NCI-H510A (cell line): ENCODE measurements at places on chromosomes 7 and 10.

DNA sequence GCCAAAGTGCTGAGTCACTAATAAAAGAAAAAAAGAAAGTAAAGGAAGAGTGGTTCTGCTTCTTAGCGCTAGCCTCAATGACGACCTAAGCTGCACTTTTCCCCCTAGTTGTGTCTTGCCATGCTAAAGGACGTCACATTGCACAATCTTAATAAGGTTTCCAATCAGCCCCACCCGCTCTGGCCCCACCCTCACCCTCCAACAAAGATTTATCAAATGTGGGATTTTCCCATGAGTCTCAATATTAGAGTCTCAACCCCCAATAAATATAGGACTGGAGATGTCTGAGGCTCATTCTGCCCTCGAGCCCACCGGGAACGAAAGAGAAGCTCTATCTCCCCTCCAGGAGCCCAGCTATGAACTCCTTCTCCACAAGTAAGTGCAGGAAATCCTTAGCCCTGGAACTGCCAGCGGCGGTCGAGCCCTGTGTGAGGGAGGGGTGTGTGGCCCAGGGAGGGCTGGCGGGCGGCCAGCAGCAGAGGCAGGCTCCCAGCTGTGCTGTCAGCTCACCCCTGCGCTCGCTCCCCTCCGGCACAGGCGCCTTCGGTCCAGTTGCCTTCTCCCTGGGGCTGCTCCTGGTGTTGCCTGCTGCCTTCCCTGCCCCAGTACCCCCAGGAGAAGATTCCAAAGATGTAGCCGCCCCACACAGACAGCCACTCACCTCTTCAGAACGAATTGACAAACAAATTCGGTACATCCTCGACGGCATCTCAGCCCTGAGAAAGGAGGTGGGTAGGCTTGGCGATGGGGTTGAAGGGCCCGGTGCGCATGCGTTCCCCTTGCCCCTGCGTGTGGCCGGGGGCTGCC, at the start of gene IL6:
TSS of gene IL6 (plus strand) at position 294 of the 807 bp plus-strand sequence. CDS start at position 357, 63 bp downstream.
- DNase-seq = peak; percentile 66

DNA sequence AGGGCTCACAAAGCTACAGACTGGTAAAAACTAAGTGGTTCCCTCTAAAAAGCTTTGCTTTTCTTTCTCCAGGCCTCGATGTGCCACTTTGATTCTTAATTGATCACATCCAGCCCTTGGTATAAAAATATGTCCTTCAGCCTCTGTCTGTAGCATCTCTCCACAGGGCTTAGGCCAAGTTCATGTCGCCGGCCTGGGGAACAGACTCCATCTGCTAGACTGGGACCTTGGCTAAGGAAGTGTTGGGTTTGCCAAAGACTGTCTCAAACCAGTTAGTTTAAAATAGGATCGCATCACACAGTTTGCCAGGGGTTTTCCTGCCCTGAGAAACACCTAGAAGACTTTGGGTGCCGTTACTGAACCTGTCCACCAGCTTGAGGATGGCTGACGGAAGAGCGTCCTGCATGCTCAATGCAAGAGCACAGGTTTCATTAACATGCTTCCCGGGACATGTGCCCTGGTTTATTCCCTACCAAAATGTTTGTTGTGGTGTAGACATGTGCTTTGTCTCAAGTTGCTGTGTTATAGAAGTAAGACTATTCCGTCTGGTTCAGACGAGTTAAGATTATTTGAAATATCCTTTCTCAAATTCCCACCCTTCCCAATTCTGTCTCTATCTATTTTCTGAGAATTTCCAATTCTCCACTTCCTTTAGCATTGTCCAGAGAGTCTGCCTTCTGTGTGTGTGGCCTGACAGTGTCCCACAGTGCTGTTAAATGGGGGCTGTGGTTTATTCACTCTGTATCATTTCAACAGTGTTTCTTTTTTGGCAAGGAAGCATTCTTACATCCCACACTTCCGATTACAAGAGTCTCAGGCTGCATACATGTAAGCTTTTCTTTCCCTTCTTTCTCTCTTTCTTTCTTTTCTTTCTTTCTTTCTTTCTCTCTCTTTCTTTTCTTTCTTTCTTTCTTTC, 334.7 kb downstream of the INHBA start:
- DNase-seq = no peak

GRCh38 chr7:18087026-18087686, 59.5 kb upstream of the PRPS1L1 start:
- no peak for DNase-seq

GRCh38 chr10:112790030-112790429, 160.0 kb upstream of the TCF7L2 start:
- no peak for DNase-seq

- no peak for DNase-seq
These were observed 7.8 kb downstream of the ZNF680 start for GRCh38 chr7:64555046-64555445.

DNA sequence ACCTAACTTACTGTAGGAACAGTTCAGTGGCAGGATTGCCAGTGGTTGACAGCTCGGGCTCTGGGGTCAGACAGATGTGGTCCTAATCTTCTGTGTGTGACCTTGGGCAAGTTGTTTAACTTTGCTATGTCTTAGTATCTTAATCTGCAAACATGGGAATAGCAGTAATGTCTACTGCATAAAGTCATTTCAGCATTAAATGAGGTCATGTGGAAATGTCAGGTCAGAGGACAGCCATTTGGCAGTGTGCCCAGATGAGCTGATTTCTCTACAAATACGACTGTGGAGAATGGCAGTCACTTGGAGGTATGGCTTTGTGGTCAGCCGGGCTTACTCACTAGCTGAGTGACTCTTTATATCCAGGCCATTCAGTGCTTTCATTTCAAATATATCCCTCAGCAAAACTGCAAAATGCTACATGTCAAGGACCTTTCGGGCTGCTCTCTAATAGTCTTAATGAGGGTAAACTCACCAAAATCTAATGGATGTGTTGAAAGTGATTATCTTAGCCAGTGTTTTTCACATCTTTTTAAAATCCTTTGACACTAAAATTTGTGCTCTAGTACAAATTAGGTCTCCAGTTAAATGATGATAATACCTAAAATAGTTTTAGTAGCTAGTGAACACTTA, 171.4 kb downstream of the ST7 start:
- peak; percentile 38 for DNase-seq

DNA sequence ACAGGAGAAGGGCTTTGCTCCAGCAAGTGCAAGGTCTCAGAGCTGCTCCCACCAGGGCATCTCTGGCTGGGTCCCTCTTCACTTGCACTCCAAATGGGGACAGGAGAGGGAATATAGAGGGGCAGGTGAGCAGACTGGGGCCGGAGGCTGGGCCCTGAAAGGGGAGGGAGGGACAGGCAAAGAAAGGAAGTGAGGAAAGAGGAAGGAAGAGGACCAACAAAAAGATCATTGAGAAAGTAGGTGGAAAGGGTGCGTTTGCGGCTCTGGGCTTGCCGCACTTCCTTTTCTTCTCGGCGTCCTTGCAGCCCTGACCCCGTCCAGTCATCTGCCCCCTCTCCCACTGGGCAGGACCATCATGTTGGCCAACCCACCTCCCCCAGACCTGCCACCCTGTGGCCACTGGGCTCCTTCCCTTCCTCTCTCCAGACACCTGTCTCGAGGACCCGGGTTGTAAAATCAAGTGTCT, 14.0 kb downstream of the ITPRIP start:
- DNase-seq = no peak

DNA sequence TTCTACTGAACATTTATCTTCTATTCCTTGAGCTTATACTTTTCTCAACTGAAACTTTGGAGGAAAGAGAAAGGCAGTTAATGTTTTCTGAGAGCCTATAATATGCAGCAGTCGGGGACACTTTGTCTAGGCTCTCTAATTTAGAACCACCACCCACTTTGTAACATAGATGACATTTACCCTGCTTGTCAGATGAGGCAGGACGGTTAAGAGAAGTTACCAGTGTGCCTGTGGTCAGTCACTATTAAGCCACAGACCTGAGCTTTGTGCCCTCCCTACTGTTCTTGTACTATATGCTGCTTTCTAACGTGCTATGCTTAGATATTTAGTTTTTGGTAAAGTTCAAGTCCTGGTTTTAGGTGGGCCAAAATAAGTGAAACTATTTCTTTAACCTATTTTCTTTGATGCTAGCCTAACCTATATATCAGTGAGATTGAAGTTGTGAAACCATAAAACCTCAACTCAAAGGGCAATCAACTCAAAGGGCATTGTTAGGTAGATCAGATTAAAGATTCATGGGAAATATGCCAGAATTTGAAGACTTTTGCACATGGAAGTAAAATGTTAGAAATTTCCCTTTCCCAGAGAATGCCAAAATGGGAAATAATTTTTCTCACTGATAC, 156.5 kb upstream of the AGR3 start:
- no peak for DNase-seq

- no peak for DNase-seq
These were observed 33.6 kb downstream of the ABCB1 start for GRCh38 chr7:87567052-87567451.
